Fibroblast of pulmonary artery (primary cell): ENCODE measurements at places on chromosomes 12 and 14.
A peak's percentile ranks its signal among the peaks of the same experiment; 100 is the strongest.

- no peak for DNase-seq
Measured at GRCh38 chr12:5636907-5637306, 205.0 kb downstream of the NTF3 start.

GRCh38 chr12:103085541-103085940, 128.1 kb downstream of the ASCL1 start:
- no peak for DNase-seq

DNA sequence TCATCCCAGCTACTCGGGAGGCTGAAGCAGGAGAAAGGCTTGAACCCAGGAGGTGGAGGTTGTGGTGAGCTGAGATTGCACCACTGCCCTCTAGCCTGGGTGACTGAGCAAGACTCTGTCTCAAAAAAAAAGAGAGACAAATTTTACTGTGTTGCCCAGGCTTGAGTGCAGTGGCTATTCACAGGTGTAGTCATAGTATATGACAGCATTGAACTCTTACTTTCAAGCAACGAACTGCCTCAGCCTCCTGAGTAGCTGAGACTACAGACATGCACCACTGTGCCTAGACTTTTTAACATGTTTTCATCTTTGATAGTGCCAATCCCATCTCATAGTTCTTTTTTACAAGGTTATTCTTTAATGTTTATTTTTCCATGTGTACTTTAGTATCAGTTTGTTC, 13.7 kb downstream of the ARID2 start:
- no peak for DNase-seq

- DNase-seq: no peak
Measured at GRCh38 chr14:49456589-49456988, 129.6 kb downstream of the RPS29 start.

DNA sequence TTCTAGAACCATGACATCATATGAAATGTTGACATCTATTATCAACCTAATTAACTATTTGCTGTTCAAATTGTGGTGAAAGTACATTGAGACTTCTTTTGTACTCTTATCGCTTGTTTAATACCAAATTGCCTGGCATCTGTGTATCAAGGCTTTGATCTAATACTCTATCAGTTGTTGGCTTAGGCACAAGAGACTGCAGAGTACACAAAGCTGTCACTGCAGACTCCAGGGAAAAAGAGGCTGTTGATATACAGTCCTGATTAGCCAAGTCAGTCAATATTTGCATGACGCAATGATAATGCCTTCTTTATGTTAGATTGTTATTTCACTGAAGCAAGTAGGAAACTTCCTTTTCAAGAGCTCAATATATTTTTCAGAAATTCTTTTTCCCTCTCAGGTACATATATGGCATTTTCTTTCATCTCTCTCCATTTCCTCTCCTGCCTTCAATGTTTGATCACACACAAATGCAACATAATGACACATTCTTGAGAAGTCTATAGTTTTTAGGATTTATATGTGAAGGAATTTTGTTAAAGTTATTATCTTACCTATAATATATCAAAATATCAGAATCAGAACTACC, 32.3 kb upstream of the PTCSC3 start:
- DNase-seq: no peak

DNA sequence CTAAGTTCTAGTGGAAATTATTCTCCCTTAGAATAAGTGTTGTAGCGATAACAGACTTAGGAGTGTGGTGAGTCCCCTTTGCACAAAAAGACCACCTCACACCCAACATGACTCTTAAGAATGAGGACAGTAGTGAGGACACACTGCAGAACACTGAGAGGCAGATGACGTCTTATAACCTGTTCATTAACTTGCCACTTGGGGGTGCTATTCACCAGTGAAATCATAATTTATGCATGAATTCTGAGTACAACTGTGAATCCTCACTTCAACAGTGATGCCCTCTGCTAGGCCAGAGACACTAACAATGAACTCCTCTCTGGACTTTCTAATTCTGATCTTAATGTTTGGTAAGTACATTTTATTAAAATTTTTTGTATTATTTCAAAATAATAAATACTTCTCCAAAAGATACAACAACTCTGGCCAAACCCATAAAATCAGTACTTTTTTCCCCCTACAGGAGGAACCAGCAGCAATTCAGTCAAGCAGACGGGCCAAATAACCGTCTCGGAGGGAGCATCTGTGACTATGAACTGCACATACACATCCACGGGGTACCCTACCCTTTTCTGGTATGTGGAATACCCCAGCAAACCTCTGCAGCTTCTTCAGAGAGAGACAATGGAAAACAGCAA, 274.7 kb downstream of the DAD1 start:
- DNase-seq: peak; percentile 63

GRCh38 chr14:73283608-73284379, 46.5 kb downstream of the PAPLN start:
- peak; percentile 57 for DNase-seq

DNA sequence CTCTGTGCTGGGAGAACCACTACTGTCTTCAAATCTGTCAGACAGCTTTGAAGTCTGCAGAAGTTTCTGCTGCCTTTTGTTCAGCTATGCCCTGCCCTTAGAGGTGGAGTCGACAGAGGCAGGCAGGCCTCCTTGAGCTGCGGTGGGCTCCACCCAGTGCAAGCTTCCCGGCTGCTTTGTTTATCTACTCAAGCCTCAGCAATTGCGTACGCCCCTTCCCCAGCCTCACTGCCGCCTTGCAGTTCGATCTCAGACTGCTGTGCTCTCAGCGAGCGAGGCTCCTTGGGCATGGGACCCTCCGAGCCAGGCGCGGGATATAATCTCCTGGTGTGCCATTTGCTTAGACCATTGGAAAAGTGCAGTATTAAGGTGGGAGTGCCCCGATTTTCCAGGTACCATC, 25.1 kb upstream of the KLRB1 start:
- DNase-seq: no peak

DNA sequence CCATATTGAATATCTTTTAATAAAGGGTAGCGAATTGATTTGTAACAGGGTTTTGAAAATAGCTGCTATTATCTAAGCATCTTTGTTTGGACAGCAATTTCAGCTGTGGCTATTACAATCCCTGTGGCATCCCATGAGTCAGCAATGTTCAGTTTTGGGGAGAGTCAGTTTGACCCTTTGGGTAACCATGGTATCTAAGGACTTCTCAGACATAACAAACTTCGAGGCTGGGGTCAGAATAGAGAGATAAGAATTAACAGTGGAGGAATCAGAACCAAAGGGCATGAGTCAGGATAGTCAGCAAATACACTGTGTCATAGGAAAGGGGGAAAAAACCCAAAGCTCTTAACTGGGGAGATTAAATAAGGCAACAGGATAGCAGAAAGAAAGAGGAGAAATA, 11.7 kb upstream of the PTHLH start:
- DNase-seq: peak; percentile 59

GRCh38 chr12:26728205-26729050, 104.6 kb downstream of the ITPR2 start:
- DNase-seq: no peak

GRCh38 chr14:62939970-62940369, 105.3 kb downstream of the KCNH5 start:
- no peak for DNase-seq

GRCh38 chr14:72701605-72702004, 192.3 kb downstream of the DPF3 start:
- DNase-seq: no peak

GRCh38 chr12:3419558-3419957, 71.4 kb upstream of the PRMT8 start:
- no peak for DNase-seq

DNA sequence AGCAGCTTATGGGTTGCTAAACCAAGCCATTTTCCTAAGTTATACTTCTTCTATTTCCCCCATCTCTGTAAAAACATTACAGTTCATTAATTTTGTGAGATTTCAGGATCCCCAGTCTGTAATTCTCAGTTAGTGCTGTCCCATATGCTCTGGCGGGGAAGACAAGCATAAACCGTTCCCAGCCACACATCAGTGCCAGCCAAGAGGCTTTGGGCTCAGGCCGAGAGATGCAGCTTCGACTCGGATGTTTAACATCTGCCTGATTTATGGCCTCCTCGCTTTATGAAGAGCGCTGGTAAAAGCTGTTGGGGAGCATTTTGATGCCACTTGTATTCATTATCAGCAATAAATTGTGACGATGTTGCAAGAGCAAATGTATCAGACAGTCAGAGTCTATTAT, 349.1 kb upstream of the CCDC196 start:
- no peak for DNase-seq

DNA sequence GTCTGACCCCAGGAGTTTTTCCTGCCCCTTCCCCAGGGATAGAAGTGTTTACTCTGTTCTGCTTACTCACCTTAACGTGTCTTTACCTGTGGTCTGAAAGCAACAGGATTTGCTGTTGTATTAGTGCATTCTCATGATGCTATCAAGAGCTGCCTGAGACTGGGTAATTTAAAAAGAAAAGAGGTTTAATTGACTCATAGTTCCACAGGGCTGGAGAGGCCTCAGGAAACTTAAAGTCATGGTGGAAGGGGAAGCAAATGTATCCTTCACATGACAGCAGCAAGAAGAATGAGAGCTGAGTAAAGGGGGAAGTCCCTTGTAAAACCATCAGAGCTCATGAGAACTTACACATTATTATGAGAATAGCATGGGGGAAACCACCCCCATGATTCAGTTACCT, 240.4 kb downstream of the SNAPC1 start:
- peak; percentile 3 for DNase-seq

DNA sequence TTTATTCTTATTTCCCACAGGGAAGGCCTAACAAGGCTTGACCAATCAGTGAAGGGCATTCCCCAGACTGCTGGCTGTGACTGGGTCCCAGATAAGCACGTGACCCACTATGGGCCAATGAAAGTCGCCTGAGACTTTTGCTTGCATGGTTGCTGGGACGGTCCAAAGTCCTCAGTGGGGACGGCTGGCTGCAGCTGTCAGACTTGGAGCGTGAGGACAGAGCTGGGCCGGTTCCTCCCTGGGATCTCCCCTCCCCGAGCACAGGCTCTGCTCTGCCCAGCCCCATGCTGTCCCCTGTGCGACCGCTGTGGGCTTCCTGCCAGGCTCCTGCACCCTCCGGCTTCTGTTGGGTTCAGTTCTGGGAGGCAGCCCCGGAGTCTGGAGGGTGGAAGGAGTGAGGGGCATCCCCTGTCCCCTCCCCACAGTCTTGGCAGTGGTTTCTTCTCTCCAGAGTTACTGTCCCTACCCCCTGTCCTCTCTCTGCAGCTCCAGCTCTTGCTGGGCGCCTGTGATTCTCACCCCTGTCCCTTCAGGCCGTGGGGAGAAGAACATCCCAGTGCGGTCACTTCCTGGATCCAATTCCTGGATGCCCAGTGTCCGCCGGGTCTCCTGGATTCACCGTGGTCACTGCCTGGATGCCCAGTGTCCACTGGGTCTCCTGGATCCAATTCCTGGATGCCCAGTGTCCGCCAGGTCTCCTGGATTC, 50.1 kb downstream of the GALNT9 start:
- DNase-seq: peak; percentile 52

DNA sequence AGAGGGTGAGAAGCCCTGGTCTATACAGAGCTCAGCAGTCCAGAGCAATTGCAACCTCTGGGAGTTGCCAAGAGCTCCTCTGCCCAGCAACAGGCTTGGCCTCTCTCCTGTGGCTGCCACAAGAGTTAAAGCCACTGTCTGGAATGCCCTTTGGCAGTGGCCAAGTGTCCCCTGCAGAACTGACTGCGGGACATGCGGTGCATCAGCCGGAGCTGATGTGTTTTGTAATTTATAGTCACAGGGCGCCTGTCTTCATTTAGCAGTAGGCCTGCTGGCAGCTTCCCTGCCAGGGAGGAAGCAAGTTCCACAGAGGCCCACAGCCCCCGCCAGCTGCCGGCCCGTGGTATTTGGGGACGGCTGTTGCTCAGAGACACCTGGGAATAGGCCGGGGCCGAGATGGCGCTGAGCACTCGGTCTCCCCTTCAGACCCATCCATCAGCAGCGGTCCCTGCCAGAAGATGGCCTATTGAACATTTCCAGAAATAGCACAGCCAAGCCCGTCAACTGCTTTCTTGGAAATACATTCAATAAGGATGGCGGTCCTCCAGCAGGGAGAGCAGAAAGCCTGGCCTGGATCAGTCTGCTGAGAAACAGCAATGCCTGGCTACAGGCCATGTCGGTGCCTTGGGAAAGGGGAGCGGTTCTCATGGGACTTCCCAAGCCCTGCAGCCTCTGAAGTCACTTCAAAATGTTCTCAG, 217.4 kb downstream of the CRADD start:
- DNase-seq: peak; percentile 83

DNA sequence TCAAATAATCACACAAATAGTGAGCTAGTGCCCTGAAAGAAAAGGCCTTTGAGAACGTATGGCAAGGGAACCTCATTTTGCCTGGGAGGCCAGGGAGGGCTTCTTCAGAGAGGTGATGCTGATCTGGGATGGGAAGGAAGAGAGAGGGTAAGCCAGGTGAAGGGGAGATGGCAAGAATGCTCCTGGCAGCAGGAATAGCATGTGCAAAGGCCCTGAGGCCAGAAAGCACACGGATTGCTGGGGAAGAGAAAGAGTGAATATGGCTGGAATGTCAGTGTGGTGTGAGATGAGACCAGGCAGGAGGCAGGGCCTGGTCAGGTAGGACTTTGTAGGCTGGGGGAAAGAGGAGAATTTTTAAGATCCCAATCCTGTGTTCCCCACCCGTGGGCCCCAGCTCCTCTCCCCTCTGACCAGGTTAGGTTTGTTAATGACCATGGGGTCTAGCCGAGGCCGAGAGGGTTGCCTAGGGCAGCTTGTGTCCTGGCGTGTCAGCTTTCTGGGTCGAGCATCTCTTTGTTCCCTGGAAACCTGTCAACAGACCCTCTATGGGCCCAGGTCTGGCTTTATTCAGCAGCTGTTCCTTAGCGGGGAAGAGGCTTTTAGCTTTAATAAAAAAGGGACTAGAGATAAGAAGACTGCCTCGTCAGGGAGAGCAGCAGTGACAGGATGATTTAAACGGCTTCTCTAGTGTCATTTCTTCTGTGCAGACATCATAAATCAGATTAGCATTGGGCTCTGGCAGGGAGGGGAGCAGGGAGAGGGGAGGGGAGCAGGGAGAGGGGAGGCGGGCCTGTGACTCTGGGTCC, 123.4 kb downstream of the ADCK1 start:
- DNase-seq: no peak

GRCh38 chr14:33375786-33376185, 437.1 kb downstream of the NPAS3 start:
- peak; percentile 23 for DNase-seq
